ENCODE measurements at places on chromosomes 4 and X. TPM values are rescaled to one million over a fixed set of nuclear protein-coding genes. Genes with fewer than 3 reads are reported as not detected.

DNA sequence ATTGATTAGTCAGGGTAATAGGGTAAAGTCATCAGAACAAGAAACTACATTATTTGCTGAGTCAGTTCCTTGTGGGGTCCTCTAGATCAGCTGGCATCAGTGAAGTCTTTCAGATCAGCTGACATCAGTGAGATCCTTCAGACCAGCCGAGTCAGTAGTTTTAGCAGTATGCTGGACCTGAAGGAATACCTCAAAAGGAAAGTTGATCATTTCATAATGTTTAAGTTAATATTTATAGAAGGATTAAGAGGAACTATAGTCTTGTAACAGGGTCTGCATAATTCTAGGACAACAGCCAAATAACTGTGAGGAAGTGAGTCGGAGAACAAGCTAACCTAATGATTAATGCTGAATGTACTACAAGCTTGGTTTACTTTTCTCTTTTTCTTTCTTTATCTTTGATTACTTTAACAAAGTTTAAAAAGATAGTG, 958 bp upstream of the UGT2B7 start:
- no peak for DNase-seq

DNA sequence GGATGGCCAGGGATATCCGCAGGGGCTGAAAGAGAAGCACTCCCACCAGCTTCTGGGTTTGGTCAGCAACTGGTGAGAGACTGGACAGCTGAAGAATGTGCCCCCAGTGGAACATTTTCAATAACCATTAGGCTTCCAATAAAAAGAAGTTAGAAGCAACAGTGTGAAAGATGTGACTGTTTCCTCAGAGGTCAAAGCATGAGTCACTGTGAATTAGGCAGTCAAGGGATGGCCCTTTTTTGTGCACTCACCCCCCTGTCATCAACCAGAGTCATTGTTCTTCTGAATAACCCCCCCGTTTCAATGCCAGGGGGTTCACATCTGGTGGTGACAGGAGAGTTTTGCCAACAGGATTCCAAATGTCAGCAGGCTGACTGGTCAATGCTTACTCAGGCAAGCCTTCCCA, 74.6 kb upstream of the SH3RF1 start:
- DNase-seq, result no peak

GRCh38 chrX:28920153-28920943, 333.1 kb downstream of the IL1RAPL1 start:
- no peak for DNase-seq

- DNase-seq, result no peak
Measured at GRCh38 chrX:82127228-82128123, 925.6 kb downstream of the SH3BGRL start.

- DNase-seq, result no peak
Measured at GRCh38 chr4:17773135-17773698, 8.2 kb downstream of the FAM184B start.

The TEX11 gene
- not detected for total RNA-seq

All from naive thymus-derived CD8-positive, alpha-beta T cell (primary cell).